ENCODE measurements at places on chromosomes 1 and 21.

GRCh38 chr21:31905503-31906451, 33.0 kb downstream of the HUNK start:
- DNase-seq = no peak

- no peak for DNase-seq
Observed at GRCh38 chr1:156740237-156740740, 599 bp downstream of the MRPL24 start.

- DNase-seq = no peak
Observed at GRCh38 chr1:177448036-177448615, 277.4 kb downstream of the BRINP2 start.

DNA sequence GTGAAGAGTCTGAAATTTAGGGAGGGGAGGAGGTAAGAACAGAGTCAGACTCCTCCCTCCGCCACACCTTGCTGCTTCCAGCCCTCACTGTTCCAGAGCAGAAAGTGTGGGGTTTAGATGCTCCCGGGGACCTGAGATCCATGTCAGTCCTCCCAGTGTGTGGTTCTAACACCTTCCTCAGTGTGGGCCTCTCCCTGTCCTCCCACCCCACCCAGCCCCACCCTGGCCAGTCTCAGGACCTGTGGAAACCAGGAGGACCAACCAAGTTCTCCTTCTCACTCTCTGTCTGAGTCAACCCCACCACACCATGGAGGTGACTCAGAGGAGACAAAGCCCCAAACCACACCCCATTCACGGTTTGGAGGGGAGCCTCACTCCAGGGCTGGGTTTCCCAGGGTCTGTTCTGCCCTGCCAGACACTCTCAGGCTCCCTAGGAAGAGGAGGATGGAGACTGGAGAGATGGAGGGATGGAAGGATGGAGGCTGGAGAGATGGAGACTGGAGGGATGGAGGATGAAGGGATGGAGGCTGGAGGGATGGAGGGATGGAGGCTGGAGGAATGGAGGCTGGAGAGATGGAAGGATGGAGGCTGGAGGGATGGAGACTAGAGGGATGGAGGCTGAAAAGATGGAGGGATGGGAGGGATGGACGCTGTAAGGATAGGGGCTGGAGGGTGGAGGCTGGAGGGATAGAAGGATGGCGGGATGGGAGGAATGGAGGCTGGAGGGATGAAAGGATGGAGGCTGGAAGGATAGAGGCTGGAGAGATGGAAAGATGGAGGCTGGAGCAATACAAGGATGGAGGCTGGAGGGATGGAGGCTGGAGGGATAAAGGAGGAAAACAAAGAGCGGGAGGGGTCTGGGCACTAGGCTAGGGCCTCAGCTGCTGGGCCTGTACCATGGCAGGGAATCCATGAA, 100.9 kb upstream of the RUNX3 start:
- DNase-seq = no peak

GRCh38 chr1:41891199-41891896, 27.4 kb downstream of the HIVEP3 start:
- no peak for DNase-seq

- no peak for DNase-seq
Observed at GRCh38 chr1:152034654-152035538, 1.9 kb downstream of the S100A11 start.

Data from NCI-H1930 (cell line).